Articular chondrocyte of knee joint (primary cell): ENCODE measurements at places on chromosomes 5 and 9. TPM values are rescaled to one million over a fixed set of nuclear protein-coding genes. Genes with fewer than 3 reads are reported as not detected.

Gene GZMA
- total RNA-seq: not detected in 2 replicates

Gene CFAP90
- total RNA-seq: 0.13 and 0.43 TPM in 2 replicates

Gene PCA3
- total RNA-seq: 0.65 TPM in 2 replicates

Gene TGFBI
- total RNA-seq: 1,753 and 2,703 TPM in 2 replicates

Gene ARHGEF39
- total RNA-seq: 0.39 and 5.5 TPM in 2 replicates

Gene NTRK2
- total RNA-seq: 19.3 and 27.5 TPM in 2 replicates

Gene GCNT1
- 94.3 and 97.9 TPM in 2 replicates for total RNA-seq
